GM19239 (cell line): ENCODE measurements at places on chromosomes 3 and 15.

DNA sequence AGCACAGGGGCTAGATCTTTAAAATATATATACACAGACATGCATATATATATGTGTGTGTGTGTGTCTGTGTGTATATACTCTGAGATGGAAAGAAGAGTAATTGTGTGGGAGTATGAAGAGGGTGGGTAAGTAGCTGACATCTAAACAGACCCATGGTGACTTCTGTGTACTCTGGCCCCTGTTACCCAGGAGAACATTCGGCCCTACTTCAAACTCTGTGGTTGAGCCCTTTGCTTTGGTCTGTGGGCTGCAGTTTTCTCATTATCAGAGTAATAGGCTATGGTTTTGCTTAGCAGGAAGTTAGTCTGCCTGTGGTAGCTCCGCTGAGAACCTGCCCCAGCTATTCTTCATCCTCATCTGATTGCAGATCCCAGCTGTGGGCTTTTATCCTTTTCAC, 141.4 kb downstream of the RBPMS2 start:
- peak; percentile 45 for DNase-seq

DNA sequence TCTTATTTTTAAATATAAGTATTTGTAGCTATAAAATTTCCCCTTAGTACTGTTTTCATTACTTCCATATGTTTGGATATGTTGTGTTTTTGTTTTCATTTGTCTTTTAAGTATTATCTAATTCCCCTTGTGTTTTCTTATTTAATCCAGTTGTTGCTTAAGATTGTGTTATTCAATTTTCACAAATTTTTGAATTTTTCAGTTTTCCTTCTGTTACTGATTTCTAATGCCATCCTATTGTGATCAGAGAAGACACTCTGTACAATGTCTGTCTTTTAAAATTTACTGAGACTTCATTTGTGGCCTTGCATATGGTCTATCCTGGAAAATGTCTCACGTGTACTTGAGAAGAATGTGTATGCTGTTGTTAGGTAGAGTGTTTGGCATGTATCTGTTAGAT, 795.6 kb upstream of the CFAP20DC start:
- no peak for DNase-seq

DNA sequence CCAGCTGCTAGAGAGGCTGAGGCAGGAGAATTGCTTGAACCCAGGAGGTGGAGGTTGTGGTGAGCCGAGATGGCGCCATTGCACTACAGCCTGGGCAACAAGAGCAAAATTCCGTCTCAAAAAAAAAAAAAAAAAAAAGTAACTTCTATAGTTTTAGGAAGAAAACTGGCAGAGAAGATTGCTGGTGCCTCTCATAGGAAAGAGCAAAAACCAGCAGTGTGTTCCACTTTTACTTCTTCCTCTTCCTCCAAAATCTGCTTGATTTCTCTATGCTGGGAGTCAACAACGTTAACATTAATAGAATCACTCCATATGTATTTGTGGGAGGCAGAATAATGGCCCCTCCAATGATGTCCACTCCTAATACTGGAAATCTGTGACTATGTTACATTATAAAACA, 12.5 kb upstream of the NR1D2 start:
- DNase-seq = no peak

- no peak for DNase-seq
Observed at GRCh38 chr3:52892625-52893311, 4.6 kb downstream of the STIMATE start.

GRCh38 chr3:106215047-106215446, 346.2 kb upstream of the CBLB start:
- DNase-seq = no peak

- no peak for DNase-seq
Observed at GRCh38 chr15:67558502-67558901, 16.0 kb downstream of the MAP2K5 start.

DNA sequence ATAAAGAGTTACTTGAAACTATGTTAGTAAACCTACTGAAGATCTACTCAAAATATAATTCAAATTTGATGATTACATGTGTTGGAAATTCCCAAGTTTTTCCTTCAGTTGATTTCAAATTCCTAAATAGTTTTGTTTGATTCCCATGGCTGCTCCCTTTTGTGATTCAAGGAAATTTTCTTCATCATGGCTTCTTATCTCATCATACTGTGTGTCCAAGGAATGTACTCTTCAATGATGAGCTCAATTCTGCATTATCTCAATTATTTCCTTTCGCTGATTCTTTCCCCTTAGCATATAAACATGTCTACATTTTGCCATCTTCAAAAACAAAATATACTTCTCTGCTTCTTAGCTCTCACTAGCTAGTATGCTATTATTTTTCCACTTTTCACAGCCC, 460.4 kb upstream of the NAALADL2 start:
- DNase-seq = no peak

DNA sequence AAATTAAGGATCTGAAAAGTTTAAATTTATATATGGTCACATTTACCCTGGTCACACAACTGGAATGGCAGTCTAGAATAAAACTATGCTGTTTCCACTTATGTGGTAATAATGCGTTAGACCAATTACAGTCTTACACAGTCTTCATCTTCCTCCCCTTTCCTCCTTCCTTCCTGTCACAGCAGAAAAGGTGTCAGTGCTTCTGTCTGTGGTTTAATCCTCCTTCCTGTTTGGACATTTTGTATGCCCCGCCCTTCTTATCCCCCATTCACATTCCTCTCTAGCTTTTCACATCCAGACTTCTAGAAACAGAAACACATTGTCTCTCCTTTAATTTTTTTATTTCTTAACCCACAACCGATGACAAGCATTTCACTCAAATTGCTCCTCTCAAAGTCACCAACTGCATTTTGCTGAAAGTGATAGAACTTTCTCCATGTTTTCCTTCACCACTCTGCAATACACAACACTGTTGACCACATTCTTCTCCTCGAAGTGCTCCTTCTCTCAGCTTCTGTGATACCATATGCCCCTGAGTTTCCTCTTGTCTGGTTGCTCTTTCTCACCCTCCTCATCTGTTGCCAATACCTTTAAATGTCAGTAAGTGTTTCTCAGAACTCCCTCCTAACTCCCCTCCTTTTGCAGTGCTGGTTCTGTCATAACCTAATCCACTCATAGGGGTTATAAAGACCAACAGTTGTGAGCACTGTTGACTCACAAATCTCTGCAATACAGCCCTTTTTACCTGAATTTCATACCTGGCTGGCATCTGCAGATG, 271.6 kb downstream of the UBE2E2 start:
- DNase-seq = no peak

DNA sequence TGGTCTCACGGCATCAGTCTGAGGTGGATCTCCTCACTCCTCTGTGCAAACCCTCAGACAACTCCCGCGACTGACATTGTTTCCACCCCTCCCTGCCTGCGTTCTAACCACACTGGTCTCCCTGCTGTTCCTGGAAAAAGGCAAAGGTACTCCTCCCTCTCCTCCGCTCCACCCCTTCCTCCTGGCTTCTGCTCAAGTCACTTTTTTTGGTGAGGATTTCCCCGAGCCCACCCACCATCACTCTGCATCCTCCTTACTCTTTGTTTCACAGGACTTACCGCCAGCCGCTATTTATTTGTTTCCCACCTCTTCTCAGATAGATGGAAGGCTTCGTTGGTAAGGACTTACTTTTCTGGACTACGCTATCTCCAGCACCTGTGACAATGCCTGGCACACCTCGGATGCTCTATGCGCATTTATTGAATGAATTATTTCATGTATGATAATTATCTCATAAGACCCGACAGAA, 25.6 kb downstream of the PRR23E start:
- no peak for DNase-seq

- DNase-seq = no peak
Observed at GRCh38 chr15:31387479-31388118, 61.0 kb downstream of the KLF13 start.

DNA sequence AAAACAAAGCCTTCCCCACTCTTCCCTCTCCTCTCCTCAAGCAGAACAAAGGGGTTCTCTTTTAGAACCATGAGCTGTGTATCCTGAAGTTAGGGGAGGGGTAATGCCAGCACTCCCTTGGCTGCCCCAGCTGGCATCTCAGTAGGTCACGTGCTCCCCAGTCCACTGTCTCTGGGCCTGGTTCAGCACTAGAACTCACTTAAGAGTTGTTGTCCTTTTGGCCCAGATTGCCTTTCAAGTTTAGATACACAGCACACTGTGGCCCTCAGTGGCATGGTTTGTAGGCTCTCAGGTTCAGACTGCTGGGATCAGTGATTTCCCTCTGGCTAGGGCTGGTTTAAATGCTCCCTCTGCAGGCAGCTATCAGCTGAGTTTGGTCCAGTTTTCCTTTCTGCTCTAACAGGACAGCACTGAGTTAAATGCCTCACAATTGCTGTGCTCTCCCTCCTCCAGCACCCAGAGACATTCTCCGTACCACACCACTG, 188.4 kb upstream of the ST8SIA2 start:
- no peak for DNase-seq

GRCh38 chr15:69298697-69299441, at the start of gene PAQR5:
Gene PAQR5 (plus strand): TSS chr15:69298912. CDS start chr15:69360081, 61,169 bp downstream.
- DNase-seq = no peak

DNA sequence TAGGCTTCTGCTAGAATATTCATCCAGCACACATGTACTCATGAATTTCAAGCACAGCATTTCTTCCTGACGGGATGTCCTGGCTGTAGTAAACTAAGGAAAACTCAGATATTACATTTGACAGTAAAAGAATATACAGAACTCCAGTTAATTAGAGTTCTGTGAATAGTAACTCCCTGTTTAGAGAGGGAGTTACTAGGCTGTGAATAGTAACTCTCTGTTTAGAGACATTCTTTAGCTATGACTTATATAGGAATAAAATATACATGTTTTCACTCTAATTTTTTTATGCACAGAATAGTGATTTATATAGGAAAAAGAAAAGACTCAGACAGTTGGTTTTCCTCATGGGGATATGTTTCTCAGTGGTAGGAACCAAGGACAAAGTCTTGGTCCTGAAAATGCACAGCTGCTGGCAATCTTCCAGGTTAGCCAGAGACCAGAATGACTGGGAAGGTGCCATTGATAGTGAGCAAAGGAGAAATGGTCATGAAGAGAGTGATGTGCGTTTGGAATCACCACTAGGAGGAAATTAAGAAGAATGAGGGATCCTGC, 480.7 kb upstream of the THBS1 start:
- no peak for DNase-seq

DNA sequence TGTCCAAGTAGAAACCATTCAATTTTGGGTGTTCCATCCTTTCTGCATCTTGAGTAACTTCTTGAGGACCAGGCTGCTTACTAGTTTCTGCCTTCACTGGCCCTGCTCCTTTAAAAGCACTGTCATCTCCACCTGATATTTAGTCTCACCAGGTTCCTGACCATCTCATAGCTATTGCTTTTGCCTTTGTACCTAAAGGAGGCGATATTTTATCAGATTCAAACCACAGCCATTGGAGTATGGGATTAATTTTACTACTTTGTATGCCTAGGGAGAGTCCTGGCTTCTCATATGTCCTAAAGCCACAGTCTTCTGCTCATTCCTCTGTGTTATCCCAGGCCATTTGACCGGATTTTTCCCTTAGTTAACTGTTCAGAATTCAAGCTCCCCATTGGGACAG, 51.8 kb upstream of the RFX7 start:
- no peak for DNase-seq

GRCh38 chr3:129620828-129621559, 14.5 kb upstream of the PLXND1 start:
- no peak for DNase-seq

DNA sequence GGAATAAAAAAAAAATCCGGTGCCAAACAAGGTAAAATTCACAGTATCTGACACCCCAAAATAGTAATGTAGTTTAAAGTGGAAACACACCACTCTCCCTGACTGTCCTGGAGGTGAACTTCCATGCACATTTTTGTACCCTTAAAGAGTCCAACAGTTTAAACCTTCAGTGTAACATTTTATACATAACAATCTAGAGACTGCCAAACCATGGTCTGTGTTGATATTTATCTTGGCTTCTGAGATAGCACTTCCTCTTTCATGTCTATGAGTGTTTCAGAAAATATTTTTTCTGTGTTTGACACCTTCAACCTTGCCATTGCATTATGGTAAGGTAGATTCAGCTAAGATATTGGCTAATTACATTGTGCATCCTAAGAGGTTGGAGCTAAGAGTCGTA, 13.9 kb downstream of the TMEM45A start:
- no peak for DNase-seq

DNA sequence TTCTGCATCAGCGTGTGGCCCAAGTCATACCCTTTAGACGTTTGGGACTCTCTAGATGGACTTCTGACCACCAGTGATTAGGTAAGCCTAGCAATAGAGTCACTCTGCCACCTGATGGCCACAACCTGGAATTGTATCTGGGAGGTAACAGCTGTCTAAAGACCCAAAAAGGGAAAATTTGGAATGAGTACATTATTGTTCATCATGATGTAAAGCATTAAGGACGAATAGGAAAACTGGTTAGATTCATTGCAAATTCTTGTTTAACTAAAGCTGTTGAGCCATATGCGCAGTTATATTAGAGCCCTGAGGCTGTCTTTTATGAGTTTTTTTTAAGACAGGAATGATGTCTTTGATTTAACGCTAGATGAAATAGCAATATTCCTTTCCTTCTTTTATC, 63.6 kb downstream of the FAM81A start:
- peak; percentile 47 for DNase-seq

DNA sequence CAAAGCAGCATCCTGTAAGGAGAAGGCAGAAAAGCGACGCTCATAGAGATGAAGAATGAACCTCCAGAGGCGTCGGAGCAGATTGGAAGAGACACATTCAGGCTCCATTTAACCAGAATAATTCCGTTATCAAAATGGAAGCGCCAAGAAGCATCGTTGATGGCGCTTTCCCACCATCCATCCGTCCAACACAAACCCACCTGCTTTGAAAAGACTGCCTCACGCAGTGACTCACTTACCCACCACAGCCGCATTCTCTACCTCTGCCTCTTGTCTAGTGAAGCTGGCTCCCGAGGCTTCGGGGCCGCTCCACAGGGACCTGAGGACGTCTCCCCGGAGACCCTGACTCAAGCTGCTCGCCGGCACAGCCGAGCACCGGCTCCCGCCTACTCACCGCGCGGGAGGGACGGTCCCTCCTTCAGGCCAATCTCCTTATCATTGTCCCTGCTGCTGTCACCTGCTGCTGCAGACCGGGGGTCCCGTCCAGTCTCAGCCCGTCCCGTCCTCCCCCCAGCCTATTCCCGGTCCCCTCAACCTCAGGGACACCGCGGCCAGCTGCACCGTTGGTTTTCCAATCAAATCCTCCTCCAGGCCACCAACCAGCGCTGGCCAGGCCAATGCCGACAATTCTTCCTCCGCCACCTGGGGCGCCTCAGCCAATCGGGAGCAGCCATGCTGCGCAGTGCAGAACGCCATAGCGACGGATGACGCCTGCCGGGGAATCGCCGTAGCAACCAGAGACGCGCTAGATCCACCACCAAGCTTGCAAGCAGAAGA, at the start of gene NEK10:
NEK10 (minus strand) TSS at position 553 of the 777 bp plus-strand sequence. CDS start 16,501 bp downstream, outside the sequence.
- DNase-seq = peak; percentile 76

GRCh38 chr3:56838448-56838847, 36.7 kb upstream of the ARHGEF3 start:
- no peak for DNase-seq

GRCh38 chr3:55426486-55426885, 60.6 kb downstream of the WNT5A start:
- DNase-seq = no peak

GRCh38 chr3:37588758-37589157, 272.9 kb upstream of the CTDSPL start:
- no peak for DNase-seq
